ENCODE measurements at places on chromosomes 11 and 22. TPM values are rescaled to one million over a fixed set of nuclear protein-coding genes. Genes with fewer than 3 reads are reported as not detected.

C1QTNF4 gene
- total RNA-seq, result not detected

GRCh38 chr11:124896071-124896750, 1.5 kb downstream of the ROBO4 start:
- 0 out of 2 replicates have a peak, but pooled peaks cover 3% of the 10 kb centered on the region for H3K4me1 ChIP-seq
- peaks cover 4% of the 10 kb centered on the region for H3K27me3 ChIP-seq
- H3K4me3 ChIP-seq, result no peak overlapping the region

MTNR1B gene
- not detected for total RNA-seq

- H3K27ac ChIP-seq, result peak overlapping the region; percentile 97
- H3K27me3 ChIP-seq, result no peaks in the 10 kb centered on the region
- DNase-seq, result no peak
- peaks cover 62% of the 10 kb centered on the region for H3K4me1 ChIP-seq
These were observed 907 bp upstream of the PHLDA2 start for GRCh38 chr11:2929950-2930703.

GRCh38 chr11:1448882-1449281, 37.7 kb downstream of the MOB2 start:
- H3K36me3 ChIP-seq, result no peaks in the 10 kb centered on the region
- H3K27ac ChIP-seq, result no peak overlapping the region
- H3K27me3 ChIP-seq, result no peaks in the 10 kb centered on the region
- H3K4me3 ChIP-seq, result no peak overlapping the region

DNA sequence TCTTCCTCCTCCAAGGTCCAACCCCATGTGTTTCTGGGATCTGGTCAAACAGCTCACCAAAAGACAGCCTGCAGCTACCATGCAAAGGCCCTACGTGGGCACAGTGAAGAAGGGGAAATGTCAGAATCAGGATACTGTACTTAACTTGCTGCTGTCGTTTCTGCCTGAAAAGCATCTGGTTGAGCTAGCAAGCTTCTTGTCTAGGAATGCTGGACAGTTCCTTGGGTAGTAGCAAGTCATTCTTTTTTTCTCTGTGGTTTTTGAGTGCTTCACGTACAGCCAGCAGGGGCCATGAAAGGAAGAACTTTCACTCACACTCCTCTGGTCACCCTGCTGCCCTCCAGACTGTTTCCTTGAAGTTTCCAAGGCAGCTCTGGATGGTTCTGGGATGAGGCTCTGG, 24.7 kb downstream of the RCOR2 start:
- no peak for DNase-seq
- no peak overlapping the region for H3K27ac ChIP-seq
- no peaks in the 10 kb centered on the region for H3K27me3 ChIP-seq
- H3K36me3 ChIP-seq, result peaks cover 2% of the 10 kb centered on the region

DNA sequence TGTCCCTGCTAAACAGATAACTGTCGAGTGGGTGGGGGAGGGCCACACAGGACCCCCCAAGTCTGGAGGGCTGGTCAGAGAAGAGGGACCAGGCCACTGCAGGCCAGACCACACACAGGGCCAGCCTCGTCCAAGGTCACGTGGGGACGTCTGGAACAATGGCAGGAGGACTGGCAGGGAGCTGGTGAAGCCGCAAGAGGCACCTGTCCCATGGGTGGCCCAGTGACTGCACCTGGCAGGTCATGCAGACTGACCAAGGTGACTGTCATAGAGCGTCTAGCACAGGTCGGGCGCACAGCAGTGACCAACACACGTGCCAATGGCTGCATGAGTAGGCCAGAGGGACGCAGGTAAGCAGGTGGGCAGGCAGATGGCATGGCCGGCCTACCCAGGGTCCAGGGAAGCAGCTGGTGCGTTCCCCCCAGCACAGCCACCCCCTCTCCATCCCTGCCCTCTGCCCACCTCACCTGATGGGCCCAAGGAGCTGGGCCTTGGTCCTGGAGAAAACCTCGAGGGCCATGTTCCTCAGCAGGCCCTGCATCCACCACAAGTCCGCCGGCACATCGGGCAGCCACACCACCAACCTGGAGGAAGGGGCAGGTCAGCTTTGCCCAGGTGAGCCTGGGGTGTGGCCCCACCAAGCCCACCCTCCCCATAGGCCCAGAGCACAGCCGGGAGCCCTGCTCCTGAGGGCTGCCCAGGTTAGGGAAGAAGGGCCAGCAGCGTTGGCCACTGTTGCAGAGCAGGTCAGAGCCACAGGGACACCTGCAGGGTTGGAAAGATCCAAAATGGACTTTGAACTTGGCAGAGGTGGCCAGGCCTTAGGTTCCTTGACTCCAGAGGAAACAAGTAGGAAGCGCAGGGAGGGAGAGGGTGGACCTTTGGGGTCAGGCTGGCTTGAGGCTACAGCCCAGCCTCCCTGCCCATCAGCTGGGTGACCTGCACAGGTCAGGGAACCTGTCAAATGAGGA, 10.4 kb downstream of the PNPLA5 start:
- no peak for DNase-seq
- H3K4me1 ChIP-seq, result no peaks in the 10 kb centered on the region
- H3K36me3 ChIP-seq, result no peaks in the 10 kb centered on the region

DNA sequence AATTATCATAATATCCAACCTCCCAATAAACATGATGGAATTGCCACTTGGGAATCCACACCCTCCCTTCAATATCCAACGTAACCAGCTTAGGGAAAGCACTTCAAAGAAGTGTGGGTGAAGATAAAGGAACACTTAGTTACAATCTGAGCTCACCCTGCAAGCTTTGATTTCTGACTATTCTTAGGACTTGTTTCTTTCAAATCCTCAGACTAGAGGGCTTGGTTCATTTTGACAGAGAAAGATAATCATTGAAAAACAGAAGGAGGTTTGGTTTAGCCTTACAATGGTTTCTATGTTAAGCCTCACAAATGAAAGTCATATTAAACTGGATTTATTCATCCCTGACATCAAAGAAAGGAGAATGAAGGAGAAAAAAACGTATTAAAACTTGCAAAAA, 57.9 kb upstream of the SYT13 start:
- no peak overlapping the region for H3K4me3 ChIP-seq
- H3K36me3 ChIP-seq, result no peaks in the 10 kb centered on the region
- DNase-seq, result no peak
- H3K27me3 ChIP-seq, result peaks cover 12% of the 10 kb centered on the region

PTPN5 gene
- not detected for total RNA-seq

DNA sequence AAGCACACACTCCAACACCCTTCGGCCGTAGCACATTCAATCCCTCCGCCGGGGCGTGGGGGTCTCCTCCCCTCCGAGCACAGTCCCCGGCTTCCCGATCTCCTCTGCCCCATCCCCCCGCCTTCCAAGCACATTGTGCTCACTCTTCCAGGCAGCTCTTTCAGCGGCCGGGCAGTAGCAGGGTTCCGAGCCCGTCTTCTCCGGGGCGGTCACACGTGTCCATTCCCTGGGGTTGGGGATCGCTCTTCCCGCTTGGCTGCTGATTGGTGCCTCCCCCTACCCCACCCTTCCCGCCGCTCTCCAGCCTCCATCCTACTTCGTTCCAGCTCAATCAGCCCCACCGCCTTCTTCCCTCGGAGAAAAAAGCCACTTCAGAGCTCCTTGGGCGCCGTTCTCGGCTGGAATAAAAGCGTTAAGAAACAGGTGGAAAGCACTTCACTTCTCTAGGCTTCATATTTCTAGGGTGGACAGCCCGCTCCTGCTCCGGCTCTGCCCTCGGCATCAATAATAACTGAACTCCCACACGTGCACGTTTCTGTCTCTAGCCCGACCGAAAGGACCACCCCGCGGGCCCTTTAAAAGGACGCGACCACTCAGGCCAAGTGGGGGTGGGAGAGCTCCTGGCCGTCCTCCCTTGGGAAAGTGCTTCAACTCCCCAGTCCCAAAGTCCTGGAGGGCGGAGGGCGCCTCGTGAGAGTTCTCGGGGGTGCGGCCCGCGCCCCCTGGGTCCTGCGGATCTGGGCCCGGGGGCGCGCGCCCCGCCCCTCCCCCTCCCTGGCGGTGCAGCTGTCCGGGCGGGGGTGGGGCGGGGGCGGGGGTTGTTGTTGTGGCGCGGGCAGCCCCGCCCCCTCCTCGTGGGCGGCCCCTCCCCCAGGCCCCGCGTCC, 464 bp upstream of the CECR2 start:
- H3K27ac ChIP-seq, result peak overlapping the region; percentile 29
- DNase-seq, result no peak
- peak overlapping the region; percentile 59 for H3K4me3 ChIP-seq
- no peaks in the 10 kb centered on the region for H3K27me3 ChIP-seq
- H3K4me1 ChIP-seq, result no peaks in the 10 kb centered on the region

- no peaks in the 10 kb centered on the region for H3K27me3 ChIP-seq
- no peaks in the 10 kb centered on the region for H3K4me1 ChIP-seq
- no peaks in the 10 kb centered on the region for H3K36me3 ChIP-seq
These were observed 199.7 kb downstream of the NELL1 start for GRCh38 chr11:20869123-20869522.

GRCh38 chr11:95505927-95506426, 275.0 kb upstream of the SESN3 start:
- H3K27me3 ChIP-seq, result peaks cover 2% of the 10 kb centered on the region
- H3K4me1 ChIP-seq, result no peaks in the 10 kb centered on the region
- no peak overlapping the region for H3K4me3 ChIP-seq
- DNase-seq, result no peak
- no peak overlapping the region for H3K27ac ChIP-seq

DNA sequence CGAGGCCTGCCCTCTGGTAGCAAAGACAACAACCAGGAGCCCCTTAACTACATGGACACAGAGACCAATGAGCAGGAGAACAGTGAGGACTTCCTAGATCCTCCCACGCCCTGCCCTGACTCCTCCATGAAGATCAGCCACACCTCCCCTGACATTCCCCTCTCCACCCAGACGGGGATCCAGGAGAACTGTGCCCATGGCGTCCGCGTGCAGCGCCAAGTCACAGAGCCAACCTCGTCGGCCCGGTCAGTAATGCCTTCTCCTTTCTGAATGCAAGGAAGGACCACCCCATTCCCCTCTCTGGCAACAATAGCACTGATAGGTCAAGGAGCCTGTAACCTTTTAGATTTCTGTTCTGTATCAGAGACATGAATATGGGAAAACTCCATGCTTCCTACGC, 51.4 kb downstream of the SYT9 start:
- H3K27ac ChIP-seq, result no peak overlapping the region
- no peaks in the 10 kb centered on the region for H3K36me3 ChIP-seq
- no peaks in the 10 kb centered on the region for H3K27me3 ChIP-seq
- H3K4me3 ChIP-seq, result no peak overlapping the region

DNA sequence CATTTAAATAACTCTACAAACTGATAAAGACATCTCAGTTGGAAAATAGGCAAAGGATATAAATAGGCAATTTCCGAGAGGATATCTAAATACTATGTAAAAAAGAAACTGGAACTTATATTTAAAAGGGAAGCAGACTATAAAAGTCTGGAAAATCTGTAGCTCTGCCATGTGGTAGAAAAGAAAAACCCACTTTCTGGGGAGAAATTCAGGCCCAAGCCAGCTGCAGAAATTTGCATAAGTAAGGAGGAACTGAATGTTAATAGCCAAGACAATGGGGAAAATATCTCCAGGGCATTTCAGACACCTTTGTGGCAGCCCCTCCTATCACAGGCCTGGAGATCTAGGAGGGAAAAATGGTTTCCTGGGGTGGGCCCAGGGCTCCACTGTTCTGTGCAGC, 97.8 kb upstream of the ZBED5 start:
- no peak for DNase-seq
- no peaks in the 10 kb centered on the region for H3K4me1 ChIP-seq

GRCh38 chr11:94046796-94047195, 25.6 kb downstream of the HEPHL1 start:
- H3K4me3 ChIP-seq, result no peak overlapping the region
- no peak overlapping the region for H3K27ac ChIP-seq
- no peaks in the 10 kb centered on the region for H3K27me3 ChIP-seq
- no peak for DNase-seq

GRCh38 chr11:29272019-29272654, 744.7 kb downstream of the KCNA4 start:
- H3K27ac ChIP-seq, result no peak overlapping the region
- DNase-seq, result no peak
- no peak overlapping the region for H3K4me3 ChIP-seq
- no peaks in the 10 kb centered on the region for H3K27me3 ChIP-seq
- H3K4me1 ChIP-seq, result no peaks in the 10 kb centered on the region

GRCh38 chr11:70525466-70525865, 127.1 kb downstream of the CTTN start:
- no peaks in the 10 kb centered on the region for H3K27me3 ChIP-seq
- no peak overlapping the region for H3K27ac ChIP-seq
- no peak for DNase-seq
- no peaks in the 10 kb centered on the region for H3K4me1 ChIP-seq
- no peaks in the 10 kb centered on the region for H3K36me3 ChIP-seq

PIK3C2A gene
- 68.3 TPM for total RNA-seq

DNA sequence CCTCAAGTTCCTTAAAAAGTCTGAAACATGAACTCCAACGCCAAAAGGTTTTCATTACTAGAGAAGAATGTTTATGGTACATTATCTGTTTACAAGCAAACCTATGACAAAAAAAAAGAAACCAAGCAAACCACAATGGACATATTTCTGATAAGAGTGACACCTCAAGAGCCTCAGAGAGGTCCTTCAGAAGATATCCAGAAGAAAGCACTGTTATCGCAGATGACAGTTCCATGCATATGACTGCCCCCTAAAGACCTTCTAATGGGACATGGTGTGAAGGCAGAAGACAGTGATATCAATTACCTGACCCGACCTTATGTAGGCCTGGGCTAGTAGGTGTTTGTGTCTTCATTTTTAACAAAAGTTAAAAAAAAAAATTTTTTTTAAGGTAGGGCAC, 3.1 kb downstream of the HDHD5 start:
- no peak for DNase-seq
- no peaks in the 10 kb centered on the region for H3K27me3 ChIP-seq
- no peak overlapping the region for H3K27ac ChIP-seq
- no peaks in the 10 kb centered on the region for H3K36me3 ChIP-seq

MPEG1 gene
- 0.08 TPM for total RNA-seq

Data from Panc1 (cell line).